Lung microvascular endothelial cell (primary cell): ENCODE measurements at places on chromosomes 1 and 21.
A peak's percentile ranks its signal among the peaks of the same experiment; 100 is the strongest.

GRCh38 chr21:27077501-27077900 lies 110.6 kb upstream of the ADAMTS5 start:
- no peak for DNase-seq

- no peak for DNase-seq
Observed at GRCh38 chr1:25945761-25946160, 39.5 kb upstream of the STMN1 start.

GRCh38 chr21:19692231-19692630 lies 1288.6 kb upstream of the TMPRSS15 start:
- no peak for DNase-seq

DNA sequence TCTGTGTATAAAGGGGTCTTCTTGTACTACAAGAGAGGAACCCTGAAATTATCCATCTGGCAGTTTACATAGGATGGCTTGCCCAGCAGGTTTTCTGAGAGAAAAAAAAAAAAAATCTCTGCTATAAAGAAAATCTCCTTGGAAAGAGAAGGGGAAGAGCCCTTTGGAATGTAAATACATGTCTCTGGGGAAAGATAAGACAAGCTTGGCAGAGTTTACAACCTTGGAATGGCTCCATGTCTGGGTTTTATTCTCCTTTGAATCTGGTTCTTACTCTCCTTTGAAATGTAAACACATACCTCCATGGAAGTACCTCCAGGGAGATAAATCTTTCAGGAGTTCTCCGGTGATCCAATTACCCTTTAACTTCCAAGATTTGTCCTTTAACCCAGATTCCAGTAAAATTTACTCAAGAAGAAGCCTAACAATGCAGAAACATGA lies 45.1 kb upstream of the DNAH14 start:
- DNase-seq: no peak

GRCh38 chr1:155287987-155288543 lies 10.8 kb downstream of the HCN3 start:
- DNase-seq: no peak

DNA sequence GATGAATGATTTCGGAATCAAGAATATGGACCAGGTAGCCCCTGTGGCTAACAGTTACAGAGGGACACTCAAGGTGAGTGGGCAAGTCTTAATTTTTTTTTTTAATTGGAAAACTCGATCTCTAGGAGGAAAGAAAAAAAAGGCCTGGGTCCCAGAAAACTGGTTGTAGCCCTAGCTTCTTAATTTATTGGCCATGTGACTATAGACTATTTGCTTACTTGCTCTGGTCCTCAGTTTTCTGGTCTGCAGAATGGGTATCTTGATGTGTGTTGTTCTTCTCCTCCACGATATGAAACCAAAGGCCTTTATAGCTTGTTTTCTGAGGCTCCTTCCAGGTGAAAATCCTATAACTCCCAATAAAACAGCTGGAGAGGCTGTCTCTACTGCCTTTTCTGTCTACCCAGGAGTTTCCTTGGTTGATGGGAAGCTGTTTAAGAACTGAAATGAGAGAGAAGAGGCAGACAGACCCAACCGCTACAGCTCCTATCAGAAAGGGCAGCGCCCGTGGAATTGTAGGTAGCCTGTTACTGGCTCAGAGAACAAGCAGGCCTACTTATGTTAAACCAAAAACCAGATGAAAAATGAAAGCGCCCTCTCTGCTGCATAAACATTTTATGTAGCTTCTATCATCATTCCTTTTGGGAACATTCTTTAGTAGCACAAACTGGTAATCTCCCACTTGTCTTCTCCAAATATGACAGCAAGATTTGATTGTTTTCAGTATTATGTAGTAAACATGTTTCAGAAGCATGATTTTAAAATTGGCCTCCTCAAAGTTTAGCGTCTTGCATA lies 4.5 kb downstream of the ETS2 start:
- DNase-seq: no peak

DNA sequence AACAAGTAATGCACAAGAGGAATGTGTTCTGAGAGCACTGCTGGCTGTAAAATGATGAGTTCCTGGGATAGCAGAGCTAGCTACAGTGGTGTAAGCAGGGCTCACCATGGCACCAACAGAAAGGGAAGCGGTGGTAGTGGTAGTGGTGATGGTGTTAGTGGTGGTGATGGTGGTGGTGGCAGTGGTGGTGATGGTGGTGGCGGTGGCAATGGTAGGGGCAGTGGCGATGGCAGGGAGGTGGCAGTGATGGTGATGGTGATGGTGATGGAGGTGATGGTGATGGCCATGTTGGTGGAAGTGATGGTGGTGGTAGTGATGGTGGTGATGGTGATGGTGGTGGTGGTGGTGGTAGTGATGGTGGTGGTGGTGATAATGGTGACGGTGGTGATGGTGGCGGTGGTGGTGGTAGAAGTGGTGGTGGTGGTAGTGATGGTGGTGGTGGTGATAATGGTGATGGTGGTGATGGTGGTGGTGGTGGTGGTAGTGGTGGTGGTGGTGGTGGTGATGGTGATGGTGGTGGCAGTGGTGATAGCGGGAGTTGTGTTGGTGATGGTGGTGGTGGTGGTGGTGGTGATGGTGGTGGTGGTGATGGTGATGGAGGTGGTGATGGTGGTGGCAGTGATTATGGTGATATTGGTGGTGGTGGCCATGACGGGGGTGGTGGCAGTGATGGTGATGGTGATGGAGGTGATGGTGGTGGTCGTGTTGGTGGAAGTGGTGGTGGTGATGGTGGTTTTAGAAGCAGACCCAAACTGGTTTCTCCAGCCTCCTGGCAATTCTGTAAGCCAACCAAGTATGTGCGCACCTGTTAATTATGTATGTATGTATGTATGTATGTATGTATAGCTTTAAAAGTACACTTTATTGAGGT lies 254.1 kb downstream of the TRABD2B start:
- DNase-seq: no peak

DNA sequence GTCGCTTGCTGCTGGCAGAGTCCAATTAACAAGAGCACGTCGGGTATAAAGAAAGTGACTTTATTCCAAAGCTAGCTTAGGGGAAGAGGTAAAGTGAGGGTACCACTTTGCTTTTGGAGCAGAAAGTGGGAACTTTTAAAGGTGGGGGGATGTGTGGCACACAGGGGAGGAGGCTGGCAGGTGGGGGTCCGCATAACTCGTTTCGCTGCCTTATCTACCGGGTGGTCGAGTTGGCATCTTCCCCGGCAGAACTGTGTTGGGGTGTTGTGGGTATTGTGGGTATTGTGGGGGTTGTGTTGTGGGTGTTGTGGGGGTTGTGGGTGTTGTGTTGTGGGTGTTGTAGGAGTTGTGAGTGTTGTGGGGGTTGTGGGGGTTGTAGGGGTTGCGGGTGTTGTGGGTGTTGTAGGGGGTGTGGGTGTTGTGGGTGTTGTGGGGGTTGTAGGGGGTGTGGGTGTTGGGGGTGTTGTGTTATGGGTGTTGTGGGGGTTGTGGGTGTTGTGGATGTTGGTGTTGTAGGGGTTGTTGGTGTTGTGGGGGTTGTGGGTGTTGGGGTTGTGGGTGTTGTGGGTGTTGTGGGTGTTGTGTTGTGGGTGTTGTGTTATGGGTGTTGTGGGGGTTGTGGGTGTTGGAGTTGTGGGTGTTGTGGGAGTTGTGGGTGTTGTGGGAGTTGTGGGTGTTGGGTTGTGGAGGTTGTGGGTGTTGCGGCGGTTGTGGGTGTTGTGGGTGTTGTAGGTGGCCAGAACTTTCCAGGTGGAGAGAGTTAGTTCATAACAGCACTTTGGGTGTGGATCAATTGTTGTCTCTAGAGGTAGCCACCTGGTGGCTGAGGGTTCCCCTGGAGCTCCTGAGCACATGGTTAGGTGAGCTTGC lies 52.7 kb downstream of the AGPAT3 start:
- peak; percentile 48 for DNase-seq

- DNase-seq: no peak
Observed at GRCh38 chr1:111768023-111768422, 12.3 kb downstream of the DDX20 start.

GRCh38 chr1:168482106-168482505 lies 61.7 kb downstream of the XCL2 start:
- DNase-seq: no peak

DNA sequence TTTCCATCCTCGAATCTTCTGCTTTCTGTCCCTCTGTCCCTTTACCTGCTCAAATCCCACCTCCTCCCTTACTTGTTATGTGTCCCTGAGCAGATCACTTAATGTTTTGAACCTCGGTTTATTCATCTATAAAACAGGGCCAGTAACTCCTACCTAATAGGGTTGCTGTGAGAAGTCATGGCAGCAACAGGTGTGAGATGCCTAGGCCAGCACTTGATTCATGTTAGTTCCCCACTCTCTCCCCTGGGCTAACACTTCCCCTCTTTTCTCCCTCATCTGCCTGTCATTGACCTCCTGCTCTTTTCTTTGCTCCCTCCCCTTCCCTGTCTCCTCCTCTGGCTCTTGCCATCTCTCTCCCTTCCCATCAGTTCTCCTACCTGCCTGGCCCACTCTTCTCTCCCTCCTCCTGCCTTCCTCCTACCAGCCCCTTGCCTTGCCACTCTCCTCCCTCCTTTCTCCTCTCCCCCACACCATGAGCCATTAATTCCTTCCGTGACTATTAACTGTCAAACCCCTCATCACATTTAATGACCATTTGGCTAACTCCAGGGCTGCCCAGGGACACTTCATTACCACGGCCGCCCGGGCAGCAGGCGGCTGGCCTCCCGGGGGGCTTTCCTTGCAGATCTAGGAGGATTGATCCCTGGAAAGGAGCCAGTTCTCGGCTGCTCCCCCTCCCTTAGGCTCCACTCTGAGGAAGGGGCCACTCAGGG lies 90.6 kb upstream of the CD1D start:
- DNase-seq: no peak

GRCh38 chr21:37536616-37537278 lies 170.2 kb downstream of the DYRK1A start:
- DNase-seq: no peak

- no peak for DNase-seq
Observed at GRCh38 chr1:150551051-150551783, 2.0 kb downstream of the ADAMTSL4 start.

GRCh38 chr1:197916500-197916983 lies 630 bp upstream of the LHX9 start:
- no peak for DNase-seq

DNA sequence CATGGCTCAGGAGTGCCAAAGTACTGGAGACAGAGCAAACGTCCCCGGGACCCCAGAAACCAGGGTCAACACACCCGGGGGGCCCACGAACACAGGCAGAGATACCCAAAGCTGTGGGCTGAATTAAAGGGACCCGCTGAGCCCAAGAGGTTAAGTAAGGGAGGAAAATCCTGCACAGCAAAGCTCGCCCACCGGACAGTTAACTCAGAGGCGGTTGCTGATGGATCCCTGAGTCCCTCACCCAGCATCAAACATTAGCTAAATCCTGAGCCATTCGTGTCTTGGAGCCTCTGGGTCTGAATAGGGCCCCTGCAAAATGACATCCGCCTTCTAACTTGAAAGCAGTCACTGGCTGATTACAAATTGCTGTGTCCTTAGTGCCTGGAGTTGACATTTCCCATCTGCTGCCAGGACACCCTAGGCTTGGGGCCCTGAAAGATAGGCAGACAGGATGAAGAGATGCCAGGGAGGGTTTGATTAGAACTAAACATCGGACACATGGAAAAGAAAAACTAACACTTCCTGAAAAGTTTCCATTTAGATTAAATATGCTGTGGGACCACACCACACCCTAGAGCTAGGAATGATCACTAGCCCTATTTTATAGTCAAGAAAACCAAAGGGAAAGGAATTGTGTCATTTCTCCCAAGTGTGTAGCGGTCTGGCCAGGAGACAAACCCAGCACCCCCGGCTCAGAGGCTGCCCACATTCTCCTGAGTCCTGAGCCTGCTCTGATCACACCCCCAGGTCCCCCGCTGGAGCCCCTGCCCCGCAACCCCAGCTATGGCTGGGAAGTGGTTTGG lies 239.3 kb downstream of the NPHP4 start:
- no peak for DNase-seq

DNA sequence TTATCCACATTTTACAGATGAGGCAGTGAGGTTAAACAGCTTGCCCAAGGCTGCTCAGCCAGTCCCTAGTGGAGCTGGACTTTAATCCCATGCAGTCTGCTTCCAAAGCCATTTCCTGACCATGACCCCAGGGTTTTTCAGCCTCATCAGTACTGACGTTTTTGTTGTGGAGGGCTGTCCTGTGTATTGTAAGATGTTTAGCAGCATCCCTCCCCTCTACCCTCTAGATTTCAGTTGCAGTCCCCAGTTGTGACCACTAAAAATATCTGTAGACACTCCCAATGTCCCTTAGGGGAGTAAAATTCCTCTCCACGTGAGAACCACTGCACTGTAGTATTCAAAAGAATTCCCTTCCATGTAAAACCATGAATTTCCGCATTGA lies 30.2 kb upstream of the C1orf105 start:
- DNase-seq: no peak

GRCh38 chr1:114033961-114034360 lies 54.7 kb downstream of the OLFML3 start:
- DNase-seq: no peak

GRCh38 chr1:117820096-117820495 lies 109.3 kb downstream of the GDAP2 start:
- no peak for DNase-seq

DNA sequence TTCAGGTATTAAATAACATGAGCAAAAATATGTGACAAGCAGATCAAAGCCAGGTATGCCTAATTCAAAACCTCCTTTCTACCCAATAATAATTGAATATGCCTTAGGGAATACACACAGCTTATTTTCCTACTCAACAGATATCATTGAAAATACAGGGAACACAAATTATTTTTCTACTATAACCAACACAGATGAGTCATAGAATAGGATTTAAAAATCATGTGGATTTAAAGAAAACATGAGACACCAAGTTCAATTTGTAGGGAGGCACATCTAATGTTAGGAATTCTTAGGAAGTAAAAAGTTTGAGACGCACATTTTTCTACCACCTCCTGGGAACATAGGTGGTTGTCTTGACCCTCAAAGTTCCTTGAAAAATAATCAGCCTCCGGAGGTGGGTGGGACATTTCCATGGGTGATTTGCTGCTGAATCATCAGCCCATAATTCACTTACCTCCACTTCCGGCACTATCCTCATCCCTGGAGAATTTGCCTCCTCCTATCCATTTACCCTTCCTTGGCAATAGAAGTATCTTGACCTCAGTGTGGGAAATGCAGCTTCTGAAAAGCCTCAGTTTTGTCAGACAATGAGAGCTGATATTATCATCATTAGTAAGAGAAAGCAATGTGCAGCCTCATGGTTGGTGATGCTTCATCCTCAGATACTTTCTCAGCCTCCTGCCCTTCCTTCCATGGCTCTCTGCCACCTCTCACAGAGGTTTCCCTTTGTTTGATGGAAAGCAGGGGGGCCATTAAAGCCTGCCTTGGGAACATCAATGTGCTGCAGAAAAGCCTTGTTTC lies 33.5 kb upstream of the RGS4 start:
- DNase-seq: peak; percentile 97

DNA sequence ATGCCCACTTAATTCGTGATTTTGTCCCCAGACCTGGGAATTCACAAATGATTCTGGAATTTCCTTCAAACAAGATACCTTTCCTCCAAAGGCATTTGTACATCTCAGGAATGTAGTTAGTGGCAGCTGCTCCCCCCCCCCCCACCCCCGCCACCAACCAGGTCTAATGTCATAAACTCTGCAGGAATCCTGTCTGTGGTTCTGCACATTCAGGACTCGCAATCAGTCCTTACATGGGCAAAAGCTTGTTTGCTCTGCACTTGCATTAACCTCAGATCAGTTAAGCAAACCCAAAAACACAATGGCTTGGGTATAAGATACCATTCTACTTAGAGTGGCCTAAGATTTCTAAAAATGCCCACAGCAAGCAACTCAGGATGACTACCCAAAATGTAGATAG lies 143.8 kb downstream of the TGFB2 start:
- no peak for DNase-seq

- no peak for DNase-seq
Observed at GRCh38 chr1:216111842-216112241, 311.4 kb downstream of the USH2A start.
